Fibroblast of villous mesenchyme (primary cell): ENCODE measurements at places on chromosomes 12 and 14.

- no peak for DNase-seq
Observed at GRCh38 chr14:51750542-51750941, 98.8 kb downstream of the FRMD6 start.

- no peak for DNase-seq
Observed at GRCh38 chr12:116677202-116677661, 60.6 kb downstream of the SPRING1 start.

DNA sequence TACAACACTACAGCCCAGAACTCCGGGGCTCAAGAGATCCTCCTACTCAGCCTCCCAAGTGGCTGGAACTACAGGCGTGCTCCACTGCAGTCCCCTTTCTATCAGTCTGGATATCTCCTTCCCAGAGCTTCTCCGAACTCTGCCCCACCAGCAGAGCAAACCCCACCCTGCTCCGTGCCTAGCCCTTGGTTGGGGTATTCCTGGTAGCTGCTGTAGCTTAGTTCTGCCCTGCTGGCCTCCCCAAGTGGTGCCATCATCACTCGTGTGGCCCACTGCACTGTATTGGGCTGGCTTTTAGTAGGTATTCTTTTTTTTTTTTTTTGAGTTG is 9.5 kb downstream of the HSP90AA1 start:
- no peak for DNase-seq

DNA sequence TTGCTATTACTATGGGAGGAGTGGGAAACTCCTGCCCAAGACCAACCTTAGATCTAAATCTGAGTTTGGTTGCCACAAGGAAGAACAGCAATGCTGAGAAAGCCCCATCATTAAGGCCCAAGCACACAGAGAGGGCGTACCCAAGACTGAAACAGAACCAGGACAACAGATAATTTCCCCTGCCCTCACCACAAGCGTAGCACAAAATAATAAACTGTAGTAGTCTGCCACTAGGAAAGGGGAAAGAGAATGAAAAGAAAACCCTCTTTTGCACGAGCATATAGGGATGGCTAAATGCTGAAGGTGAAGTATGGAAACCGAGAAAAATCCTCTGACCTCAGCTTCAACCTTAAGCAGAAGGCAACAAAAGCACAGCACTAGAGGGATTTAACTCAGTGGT is 76.5 kb upstream of the DHRS4 start:
- no peak for DNase-seq

DNA sequence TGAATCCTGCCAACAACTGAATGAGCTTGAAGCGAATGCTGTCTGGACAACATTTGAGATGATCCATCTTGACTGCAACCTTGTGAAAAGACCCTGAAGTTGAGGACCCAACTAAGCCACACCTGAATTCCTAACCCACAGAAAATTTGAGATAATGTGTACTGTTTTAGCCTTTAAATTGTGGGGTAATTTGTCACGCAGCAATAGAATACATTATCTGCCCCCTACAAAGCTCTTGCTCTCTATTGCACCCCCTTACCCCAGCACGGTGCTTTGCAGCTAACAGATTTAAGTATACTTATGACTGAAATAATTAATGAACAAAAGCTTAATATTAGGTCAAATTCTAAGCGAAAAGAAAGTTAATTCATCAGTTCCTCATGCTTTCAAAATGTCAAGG is 1.6 kb downstream of the POLE2 start:
- DNase-seq, result no peak

GRCh38 chr12:113391145-113391544 is 12.5 kb downstream of the SDS start:
- DNase-seq, result no peak

GRCh38 chr12:53333845-53334244 is 2.3 kb downstream of the SP7 start:
- no peak for DNase-seq

- DNase-seq, result no peak
Observed at GRCh38 chr12:2376908-2377657, 324.3 kb downstream of the CACNA1C start.

- DNase-seq, result no peak
Observed at GRCh38 chr14:23071921-23072539, 14.7 kb upstream of the CDH24 start.

DNA sequence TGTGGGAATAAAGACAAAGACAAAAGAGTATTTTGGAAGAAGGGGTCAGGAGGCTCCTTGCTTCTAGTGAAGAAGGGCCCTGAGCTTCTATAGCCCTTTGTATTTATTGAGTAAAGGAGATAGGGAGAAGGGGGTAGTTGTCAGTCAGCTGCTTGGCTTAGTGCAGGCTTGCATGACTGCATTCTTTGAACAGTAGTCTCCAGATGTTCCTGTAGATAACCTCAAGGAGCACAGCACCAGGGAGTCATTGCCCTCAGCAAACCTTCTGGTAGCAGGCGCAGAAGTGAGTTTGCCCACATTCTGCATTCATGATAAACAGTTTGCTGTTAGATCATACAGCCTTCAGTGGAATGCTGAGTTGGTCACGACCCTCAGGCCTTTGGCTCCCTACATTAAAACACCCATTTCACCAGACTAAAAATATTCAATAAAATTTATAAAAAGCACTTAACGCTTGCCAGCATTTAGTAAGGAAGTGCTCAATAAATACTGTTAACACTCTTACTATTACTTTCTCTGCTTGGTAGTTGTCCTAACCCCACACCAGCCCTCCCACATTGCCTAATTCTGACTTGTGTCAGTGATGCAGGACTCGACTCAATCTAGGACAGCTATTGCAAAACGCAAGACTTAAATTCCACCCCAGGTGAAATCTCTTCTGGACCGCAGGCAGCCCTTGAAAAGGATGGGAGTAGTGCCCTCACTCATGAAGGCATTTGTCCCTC is 3.0 kb upstream of the DHRS4 start:
- DNase-seq, result no peak

DNA sequence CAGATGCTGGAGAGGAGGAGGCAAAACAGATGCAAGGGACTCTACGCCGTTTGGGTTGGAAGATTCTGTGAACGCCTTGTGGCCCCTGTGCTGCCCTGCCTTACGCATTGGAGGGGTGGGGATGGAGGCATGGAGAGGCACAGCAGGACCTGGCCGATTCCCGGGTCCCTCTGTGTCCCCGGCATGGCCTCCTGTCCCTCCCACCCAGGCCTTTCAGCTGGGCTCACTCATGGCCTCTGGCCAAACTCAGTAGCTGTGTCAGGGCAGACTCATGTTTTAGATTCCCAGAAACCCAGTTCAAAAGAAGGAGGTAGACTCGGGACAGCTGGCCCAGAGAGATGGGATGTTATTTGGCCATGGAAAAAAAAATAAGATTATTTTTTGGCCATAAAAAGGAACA is 40.1 kb downstream of the TESC start:
- no peak for DNase-seq

GRCh38 chr14:97517566-97518234 is 720.5 kb downstream of the VRK1 start:
- DNase-seq, result no peak

DNA sequence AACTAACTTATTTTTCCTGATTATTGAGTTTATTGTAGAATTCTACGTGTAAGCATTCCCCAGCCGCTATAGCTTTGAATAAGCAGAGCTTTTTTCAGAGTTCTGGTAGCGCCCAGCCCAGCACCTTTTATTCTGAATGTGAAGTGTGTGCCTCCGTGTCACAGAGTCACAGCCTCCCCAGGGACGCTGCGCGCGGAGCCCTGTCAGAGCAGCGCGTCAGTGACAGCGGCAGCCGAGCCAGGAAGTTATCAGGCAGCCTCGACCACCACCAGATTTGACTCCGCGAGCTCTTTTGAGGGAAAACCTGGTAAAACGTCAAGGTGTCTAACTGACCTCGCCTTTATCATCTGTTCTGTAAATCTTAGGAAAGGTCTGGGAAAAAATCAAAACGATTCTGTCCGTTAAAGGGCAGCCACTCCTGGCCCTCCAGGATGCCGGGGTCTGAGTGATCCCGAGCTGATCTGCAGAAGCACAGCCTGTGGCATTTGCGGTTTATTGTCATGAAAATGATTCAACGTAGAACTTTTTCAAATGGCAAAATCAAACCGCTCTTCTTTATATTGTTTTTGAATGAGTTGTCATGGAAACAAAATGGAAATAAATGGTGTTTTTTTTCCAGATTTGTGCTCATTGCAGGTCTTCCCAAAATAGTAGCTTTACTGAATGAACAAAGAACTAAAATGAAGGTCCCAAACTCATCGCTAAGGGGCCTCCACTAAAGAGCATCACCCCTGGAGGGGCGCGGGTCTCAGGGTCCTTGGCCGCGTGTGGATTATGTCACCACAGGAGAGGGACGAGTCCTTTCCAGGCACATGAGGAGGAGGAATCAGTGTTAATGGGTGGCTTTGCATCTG is 43.1 kb upstream of the MMP17 start:
- no peak for DNase-seq

GRCh38 chr12:48121522-48121921 is 2.4 kb downstream of the PFKM start:
- no peak for DNase-seq

GRCh38 chr12:716506-716905 is 35.9 kb upstream of the WNK1 start:
- DNase-seq, result no peak

DNA sequence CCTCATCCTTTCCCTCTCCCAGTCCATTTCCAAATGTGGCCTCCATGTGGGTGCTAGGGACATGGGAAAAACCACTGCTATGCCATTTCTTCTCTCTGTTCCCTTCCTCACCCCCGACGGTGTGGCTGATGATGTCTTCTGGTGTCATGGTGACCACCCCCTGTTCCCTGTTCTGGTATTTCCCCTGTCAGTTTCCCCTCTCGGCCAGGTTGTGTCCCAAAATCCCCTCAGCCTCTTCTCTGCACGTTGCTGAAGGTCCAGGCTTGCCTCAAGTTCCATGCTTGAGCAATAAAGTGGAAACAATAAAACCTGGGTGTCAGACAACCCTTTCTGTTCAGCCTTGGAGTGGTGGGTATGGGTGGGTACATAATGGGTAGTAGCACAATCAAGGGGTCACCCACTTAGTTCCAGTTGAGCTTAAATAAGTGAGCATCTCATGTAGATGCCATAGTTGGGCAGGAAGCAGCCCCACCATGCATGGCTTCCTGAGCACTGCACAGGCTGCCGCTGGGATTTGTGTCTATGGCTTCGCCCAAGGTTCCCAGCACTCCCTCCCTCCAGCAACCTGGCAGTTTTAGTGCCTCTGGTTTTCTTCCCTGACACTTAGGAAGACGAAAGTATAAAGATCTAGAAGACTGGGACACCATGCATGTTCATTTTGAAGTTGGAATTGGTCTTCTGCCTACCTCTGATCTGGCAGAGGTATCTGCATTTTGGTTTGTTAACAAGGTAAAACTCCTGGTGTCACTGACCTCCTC is 8.7 kb upstream of the ITFG2 start:
- peak; percentile 64 for DNase-seq

DNA sequence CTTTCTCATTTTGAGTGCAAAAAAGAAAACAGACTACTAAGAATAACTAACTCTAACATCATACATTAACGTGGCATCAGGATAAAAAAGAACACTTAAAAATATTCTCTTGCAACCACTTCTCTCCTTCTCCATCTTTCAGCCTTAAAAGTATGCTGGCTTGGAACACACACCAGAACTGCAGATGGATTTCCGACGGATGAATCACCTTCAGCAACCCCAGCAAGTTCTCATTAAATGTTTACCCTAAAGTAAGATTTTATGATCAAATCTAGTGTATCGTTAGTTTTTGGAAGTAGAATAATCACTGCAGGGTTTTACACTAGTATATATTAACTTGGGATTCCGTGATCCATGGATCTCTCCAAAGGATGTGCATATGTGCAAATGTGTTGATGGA is 1.2 kb downstream of the NEK9 start:
- peak; percentile 94 for DNase-seq

DNA sequence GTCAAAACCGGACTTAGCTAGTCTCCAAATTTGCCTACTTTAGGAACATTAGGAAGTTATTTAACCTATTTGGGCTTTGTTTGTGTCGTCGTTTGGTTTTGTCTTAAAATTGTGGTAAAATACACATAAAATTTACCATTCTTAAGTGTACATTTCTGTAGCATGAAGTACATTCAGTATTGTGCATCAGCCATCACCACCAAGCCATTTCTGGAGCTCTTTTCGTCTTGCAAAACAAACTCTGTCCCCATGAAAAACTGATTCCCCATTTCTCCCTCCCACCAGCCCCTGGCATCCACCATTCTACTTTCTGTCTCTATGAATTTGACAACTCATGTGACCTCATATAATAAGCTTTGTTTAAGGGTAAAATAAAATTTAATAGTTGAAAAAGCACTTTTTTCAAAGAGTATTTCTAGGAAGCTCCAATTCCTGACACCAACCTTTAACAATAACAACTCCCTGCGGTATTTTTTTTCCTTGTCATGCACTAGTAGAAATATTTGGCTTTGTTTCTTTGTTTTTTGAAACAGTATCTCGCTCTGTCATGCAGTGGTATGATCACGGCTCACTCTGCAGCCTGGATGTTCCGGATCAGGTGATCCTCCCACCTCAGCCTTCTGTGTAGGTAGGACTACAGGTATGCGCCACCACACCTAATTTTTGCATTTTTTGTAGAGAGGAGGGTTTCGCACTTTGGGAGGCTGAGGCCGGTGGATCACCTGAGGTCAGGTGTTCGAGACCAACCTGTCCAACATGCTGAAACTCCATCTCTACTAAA is 3.6 kb upstream of the UBC start:
- DNase-seq, result no peak
